ENCODE measurements at places on chromosomes 12 and 14. TPM values are rescaled to one million over a fixed set of nuclear protein-coding genes. Genes with fewer than 3 reads are reported as not detected.

DNA sequence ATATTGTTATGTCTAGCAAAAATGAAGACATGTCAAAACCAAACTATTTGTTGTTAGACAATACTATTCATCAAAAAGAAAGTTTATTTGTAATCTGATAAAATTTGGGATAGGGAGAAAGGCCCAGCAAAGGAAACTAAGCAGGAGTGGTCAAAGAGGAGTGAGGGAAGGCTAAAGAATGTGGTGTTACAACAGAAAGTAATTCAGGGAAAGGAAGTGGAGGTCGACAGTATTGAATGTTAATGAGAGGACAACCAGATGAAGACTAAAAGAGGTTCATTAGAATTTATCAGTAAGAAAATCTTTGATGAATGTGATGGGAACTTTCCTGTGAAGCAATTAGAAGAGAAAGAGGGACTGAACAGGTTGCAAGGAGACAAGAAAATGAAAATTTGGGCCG, 33.9 kb downstream of the PLCZ1 start:
- DNase-seq: no peak

DNA sequence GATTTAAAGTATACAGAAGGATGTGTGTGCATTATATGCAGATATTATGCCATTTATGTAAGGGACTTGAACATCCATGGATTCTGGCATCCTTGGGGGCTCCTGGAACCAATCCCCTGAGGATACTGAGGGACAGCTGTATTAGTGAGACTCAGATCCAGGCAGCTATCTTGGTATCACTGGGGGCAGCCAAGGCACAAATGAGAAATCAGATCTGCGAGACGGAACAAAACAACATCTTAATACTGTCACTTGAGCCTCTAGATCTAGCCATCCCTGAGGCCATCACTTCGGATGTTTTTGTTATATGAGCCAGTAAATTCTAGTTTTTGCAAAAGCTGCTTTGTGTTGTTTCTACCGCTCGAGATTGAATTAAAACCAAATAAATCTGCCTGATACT, 175.1 kb upstream of the SFSWAP start:
- no peak for DNase-seq

DNA sequence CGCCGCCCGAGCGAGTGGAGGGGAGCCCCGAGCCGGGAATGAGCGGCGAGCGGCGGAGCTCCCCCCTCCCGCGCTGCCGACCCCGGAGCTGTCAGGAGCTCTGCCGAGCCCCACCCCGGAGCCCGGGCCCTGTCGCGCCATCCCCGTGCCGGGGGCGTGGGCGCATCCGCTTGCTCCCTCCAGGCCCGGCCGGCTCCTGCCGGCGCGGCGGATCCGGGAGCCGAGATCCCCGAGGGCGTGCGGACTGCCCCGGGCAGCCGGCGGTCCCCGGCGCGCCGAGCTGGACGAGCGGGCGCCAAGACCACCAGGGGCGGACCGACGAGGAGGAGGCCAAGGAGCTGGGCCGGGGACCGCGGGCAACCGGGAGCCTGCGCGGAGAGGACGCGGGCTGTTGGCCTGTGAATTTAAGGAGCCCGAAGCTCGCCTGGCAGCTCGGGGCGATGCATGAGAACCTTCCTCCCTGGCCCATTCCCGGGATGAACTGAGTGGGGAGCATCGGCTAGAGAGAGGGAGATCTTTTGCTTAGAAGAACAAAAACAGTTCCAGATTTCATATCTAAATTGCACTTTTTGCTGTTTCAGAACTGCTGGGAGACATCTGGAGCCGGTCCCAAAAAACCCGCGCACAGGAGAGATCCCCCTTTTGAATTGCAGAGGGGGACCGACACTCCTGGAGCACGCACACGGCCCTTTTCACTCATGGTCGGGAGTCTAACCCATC, 2.0 kb downstream of the PTHLH start:
- peak; percentile 50 for DNase-seq

MAP3K9 gene
- total RNA-seq: 14.0 TPM

TPH2 gene
- total RNA-seq: not detected

Data from Peyer's patch (tissue), 4 donors.